ENCODE measurements at places on chromosomes 2 and 18.

GRCh38 chr2:36290306-36290856, 65.2 kb upstream of the CRIM1 start:
- DNase-seq = no peak

DNA sequence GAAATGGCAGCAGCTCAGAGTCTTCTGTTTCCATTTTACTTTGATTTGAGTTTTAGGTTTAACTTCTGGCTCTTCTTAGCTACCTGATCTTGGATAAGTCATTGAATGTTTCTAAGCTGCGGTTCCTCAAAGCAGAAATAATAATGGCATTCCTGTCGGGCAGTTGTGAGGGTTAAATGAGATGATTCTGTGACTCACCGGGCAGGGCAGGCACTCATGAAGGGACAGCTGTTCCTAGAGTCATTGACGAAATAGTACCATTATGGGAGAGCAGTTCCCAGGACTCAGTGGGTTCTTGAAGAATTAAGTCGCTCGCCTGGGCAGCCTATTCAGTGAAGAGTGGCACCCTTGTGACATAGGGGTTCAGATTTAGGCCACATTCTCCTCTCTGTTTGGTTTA, 10.3 kb downstream of the TRIB2 start:
- no peak for DNase-seq

DNA sequence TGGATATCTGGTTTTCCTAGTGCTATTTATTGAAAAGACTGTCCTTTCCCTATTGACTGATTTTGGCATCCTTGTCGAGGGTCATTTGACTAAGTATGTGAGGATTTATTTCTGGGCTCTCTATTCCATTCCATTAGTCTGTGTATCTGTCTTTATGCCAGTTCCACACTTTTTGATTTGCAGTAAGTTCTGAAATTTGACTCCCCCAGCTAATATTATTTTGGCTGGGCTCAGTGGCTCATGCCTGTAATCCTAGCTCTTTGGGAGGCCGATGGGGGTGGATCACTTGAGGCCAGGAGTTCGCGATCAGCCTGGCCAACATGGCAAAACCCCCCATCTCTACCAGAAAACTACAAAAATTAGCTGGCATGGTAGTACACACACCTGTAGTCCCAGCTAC, 46.8 kb upstream of the GAREM2 start:
- DNase-seq = no peak

DNA sequence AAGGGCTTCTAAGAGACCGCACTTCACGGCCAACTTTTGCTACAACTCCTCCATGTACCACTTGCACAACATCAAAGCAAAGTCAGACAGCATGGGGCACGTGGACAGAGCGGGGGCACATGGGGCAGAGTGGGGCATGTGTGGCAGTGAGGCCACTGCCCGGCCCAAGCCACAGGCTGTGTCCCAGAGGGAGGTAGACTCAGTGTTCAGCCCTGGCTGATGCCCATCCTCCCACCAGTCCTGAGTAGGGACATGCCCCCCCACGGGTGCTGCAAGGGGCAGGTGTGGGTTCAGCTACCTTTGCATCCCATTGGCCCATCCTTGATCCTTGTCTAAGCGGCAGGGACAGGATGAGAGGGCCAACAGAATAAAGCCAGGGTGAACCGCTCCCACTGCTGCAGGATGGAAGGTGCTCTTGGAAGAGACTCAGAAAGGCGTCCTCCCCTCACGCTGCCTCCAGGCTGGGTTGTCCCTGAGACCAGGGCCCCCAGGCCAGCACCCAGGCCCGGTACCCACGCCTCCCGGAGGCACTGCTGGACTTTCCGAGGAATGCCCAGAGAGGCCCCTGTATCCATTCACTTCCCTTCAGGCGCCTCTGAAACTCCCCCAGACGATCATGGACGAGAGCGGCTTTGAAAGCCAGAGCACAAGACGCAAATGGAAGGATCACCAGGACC, 218.2 kb downstream of the NDUFA10 start:
- no peak for DNase-seq

GRCh38 chr2:102190430-102191107, 3.7 kb downstream of the IL1RL2 start:
- DNase-seq = no peak

DNA sequence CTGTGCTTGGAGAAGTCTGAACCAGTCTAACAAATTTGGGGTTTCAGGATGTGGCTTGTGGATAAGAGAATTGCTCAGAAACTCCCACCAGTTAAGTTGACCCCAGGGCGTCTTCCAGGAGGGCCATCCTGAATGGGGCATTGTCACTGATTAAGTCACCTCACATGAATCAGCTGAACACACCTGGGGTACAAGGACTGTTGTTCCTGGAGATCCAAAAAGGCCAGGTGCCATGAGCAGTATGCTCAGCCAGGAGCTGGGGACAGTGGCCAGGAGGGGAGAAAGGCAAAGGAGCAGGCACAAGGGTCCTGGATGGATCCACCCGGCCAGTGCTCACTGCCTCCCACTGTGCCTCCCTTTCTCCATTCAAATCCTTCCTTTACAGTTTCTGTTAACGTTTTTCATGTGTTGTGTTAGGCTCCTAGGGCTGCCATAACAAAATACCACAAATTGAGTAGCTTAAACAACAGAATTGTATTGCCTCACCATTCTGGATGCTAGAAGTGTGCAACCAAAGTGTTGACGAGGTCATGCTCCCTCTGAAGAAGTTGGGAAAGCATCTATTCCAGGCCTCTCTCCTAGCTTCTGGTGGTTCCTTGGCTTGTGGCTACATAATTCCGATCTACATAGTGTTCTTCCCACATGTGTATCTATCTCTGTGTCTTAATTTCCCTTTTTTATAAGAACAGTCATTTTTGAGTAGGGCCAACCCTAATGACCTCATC, 33.4 kb downstream of the TRABD2A start:
- DNase-seq = no peak

GRCh38 chr2:105796791-105797190, 52.1 kb downstream of the NCK2 start:
- no peak for DNase-seq

- DNase-seq = peak; percentile 15
Measured at GRCh38 chr2:241272303-241273209, 42.9 kb downstream of the HDLBP start.

GRCh38 chr2:77391119-77391518, 131.1 kb downstream of the LRRTM4 start:
- DNase-seq = no peak

DNA sequence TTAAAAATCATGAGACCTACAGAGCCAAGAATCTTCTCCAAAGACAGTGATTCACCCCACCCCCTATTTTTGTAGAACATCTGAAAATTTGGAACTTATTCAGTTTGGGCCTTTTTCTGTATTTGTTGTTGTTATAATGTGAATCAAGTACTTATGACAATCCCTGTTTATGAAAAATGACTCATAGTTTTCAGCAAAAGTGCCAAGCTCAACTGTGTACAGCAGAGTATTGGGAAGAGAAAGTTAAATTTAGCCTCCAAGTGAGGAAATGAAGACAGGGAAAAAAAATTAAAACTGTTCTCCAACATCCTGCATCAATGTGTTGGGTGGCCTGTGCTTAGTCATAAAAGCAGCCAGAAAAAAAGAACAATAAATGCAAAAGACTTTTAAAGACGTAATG, 46.2 kb downstream of the LRATD1 start:
- DNase-seq = no peak

GRCh38 chr18:24075767-24076597, 61.4 kb downstream of the TTC39C start:
- DNase-seq = peak; percentile 61

- DNase-seq = peak; percentile 17
Measured at GRCh38 chr18:13218368-13218991, at the start of gene LDLRAD4. Gene LDLRAD4 (plus strand): TSS chr18:13218760.

- no peak for DNase-seq
Measured at GRCh38 chr2:110905217-110905616, 172.8 kb downstream of the ACOXL start.

DNA sequence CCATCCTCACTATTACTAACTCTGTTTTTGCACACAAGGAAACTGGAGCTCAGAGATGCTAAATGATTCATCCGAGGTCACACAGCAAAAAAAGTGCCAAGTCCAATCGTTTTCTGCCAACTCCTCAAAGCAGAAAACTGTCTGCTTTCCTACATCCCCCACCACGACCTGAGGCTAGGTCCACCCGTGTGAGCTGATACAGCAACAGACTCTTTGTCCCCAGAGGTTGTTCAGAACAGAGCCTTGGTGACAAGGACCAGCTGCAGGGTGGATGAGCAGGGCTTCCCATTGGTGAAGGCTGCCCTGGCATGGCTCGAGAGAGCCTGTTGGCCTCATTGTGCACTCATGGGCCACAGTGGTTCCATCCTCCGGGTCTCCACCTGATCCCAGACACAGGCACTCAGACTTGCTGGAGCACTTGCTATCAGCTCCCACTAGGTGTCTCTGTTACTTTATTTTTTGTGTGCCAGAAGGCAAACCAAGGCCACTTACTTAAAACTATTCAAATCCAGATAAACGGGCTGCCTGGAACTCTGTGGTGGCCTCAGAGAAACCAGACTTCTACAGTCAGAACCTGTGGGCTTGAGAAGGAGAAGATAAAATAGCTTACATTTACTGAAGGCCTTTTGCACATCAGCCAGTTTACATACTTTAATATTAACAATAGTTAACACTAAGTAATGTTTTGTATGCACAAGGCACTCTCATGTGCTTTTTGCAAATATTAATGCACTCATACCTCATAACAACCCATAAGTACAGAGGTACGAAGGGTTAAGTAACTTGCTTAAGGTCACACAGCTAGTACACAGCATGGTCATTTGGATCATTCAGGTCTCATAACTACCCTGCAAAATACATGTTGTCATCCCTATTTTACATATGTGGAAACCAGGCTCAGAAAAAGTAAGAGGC, 62.9 kb upstream of the CTIF start:
- no peak for DNase-seq
